Cardiac fibroblast (primary cell): ENCODE measurements at places on chromosomes 5 and 9.

DNA sequence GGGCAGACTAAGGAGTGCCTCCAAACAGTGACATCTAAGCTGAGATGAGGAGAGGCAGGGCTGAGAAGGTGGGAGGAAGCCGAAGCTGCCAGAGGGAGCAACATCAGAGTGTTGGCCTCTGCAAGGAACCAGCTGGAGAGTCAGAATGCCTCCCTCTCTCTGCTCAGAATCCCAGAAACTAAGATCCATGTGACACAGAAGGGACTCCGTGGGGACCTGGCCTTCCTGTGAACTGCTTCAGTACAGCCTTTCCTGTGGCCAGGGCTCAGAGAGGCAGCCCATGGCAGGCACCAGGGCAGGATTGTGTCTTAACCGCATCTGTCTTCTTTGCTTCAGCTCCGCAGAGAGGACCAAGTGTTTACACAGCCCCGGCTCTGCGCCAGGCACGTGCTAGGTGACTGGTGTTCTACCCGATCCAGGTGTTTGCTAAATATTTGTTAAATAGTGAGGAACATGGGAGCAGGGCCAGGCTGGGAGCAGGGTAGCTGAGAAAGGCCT lies 33.5 kb downstream of the KCNMB1 start:
- DNase-seq: no peak

DNA sequence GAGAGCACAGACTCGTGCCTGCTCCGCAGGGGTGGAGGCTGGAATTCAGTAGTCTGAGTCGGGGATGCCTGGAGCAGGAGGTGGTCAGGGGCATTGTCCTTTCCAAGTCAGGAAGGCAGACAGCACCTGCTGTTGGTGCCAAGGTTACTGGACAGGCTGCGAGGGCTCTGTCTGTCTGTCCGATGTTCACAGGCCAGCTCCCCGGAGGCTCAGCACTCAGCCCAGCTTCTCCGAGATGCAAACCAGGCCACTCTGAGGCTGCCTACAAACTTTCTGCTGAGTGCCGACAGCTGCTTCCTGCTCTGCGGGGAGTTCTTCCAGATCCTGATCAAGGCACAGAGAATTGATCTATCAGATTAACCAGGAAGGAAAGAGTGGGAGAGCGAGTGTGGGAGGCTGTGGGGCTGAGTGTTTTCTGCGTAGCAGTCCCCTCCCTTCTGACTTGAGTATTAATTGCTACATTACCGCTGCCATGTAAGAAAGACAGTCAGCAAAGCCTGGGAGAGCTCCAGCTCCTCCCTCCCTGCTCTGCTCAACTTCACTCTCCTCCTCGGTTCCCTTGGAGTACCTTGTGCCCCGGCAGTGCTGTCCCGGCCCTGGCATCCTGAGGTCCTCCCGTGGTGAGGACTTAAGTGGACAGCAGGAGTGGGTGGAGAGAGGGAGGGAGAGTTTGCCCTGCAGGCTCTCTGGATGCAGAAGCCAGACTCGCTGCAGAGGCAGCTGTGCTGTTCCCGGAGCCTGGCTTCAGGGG lies 36.0 kb downstream of the KCNMB1 start:
- peak; percentile 11 for DNase-seq

DNA sequence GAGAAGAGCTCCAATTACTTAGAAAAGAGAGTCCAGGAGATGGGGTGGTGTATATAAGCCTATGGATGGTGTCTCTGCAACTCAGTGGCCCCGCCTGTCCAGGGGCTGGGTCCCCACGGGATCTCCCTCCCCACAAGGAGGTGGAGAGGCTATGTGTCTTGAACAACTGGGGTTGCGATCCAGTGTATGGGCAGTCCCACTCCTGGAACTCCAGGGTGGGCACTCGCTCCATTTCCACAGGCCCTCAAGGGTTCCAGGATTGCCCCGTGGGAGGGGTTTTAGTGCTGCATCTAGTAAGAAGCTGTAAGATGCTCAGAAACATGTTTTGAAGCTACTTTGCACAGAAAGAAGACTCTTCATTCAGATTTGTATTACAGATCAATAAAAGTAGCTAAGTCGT lies 558 bp upstream of the SMAD5 start:
- peak; percentile 20 for DNase-seq

GRCh38 chr5:71910741-71911140 lies 191.7 kb downstream of the CARTPT start:
- DNase-seq: no peak

DNA sequence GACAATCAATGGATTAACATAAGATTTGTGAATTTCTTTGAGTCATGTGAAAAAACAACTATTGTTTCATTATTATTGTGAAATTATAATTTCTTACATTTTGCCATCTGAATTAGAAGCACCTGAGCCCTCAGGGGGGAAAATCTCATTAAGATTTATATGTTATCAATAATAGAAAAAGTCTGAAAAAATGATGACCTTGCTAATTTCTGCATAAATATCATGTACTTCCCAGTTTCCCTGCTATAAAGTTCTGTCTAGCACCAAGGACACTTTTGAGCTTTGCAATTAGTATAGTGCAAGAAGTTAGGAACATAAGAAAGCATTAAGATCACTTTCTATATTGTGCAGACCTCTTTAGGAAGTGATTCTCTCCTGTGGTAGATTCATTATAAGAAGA lies 488.3 kb upstream of the TUSC1 start:
- DNase-seq: no peak

DNA sequence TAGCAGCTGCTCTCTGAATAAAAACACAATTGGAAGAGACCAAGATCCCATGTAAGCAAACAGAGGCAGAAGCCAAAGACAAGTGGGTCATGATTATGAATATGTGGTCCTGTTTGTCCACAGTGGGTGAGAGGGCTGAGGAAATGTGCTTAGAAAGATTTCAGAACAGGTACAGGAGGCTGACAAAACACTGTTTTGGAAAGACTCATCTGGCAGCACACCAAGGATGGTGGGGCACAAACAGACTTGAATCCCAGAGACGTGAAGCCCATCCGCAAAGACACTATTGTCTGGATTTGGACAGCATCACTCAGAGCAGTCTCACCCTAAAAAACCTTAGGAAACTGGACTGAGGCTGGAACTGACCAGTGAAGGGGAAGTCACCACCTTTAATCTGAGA lies 85.0 kb downstream of the ADRB2 start:
- DNase-seq: no peak

- no peak for DNase-seq
Observed at GRCh38 chr5:25713259-25713658, 1068.5 kb upstream of the CDH10 start.

GRCh38 chr5:135263022-135263668 lies 135.9 kb downstream of the MACROH2A1 start:
- no peak for DNase-seq

GRCh38 chr9:90141723-90142122 lies 500.9 kb downstream of the DIRAS2 start:
- DNase-seq: peak; percentile 36

DNA sequence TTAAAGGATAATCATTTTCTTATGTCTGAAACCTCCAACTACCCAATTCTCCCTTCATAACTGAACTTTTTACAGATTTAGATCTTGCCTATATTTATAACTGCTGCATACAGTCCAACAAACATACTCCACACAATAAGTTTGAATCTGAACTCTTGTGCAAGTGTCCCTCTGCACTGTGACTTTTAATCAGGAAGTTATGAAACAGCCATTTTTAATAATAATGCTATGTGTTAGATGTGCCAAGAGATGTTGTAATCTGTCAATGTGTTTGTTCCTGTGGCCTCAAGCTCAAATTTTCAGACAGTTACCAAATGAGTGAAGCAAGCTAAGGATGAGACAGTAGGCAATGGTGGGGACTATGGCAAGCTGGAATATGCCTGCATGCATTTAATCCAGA lies 57.6 kb upstream of the MTAP start:
- peak; percentile 91 for DNase-seq

DNA sequence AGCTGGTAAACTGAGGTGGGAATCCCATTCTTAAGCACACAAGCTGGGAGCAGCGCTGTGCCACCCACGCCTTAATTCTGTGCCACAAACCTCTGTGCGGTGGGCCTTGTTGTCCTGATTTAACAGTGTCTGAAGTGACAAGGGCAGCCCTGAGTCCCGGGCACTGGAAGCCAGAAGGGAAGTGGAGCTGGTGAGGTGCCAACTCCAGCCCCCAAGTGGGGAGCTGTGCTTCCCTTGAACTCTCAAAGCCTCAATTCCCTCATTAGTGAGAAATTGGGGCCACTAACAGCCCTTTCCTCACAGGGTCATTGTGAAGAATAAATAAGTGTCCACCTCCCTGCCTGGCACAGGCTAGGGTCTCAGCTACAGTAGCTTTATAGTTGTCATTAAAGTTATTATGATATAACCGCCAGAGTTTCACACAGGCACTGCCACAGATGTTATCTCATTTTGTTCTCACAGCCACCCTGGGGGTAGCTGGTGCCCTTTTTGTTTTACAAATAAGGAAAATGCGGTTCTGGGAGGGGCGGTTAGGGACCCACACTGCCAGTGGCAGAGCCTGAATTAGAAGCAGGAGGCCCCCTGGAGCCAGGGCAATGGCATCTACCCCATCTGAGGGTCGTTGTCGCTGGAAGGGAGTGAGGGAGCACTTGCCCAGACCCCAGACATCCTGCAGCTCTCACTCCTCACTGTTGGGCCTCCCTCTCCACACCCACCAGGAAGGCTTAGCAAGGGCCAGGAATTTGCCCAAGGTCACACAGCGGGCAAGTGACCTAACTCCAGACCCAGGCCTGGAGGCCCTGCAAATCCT lies 2.1 kb upstream of the TLX3 start:
- DNase-seq: no peak

DNA sequence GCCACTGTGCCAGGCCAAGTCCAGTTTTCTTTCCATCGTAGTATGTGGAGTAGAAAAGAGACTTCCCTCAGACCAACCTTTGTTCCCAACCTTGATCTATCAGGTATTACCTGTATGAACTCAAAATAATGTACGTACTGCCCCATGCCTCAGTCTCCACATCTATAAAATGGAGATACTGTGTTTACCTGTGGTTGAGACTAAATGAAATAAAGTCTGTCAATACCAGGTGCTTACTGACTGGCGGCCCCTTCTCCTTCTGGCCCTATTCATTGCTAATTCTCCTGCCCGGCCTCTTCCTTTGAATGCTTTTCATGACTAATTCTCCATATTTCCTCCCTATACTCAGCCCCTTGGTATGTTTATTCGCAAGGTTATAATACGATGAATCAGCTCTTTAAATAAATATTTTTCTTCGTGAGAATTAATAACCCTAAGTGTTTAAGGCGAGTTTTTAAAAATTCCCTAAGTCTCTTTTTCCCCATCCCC lies 89.6 kb upstream of the BASP1 start:
- peak; percentile 94 for DNase-seq

- DNase-seq: no peak
Observed at GRCh38 chr5:95460665-95461064, 69.5 kb downstream of the FAM81B start.

DNA sequence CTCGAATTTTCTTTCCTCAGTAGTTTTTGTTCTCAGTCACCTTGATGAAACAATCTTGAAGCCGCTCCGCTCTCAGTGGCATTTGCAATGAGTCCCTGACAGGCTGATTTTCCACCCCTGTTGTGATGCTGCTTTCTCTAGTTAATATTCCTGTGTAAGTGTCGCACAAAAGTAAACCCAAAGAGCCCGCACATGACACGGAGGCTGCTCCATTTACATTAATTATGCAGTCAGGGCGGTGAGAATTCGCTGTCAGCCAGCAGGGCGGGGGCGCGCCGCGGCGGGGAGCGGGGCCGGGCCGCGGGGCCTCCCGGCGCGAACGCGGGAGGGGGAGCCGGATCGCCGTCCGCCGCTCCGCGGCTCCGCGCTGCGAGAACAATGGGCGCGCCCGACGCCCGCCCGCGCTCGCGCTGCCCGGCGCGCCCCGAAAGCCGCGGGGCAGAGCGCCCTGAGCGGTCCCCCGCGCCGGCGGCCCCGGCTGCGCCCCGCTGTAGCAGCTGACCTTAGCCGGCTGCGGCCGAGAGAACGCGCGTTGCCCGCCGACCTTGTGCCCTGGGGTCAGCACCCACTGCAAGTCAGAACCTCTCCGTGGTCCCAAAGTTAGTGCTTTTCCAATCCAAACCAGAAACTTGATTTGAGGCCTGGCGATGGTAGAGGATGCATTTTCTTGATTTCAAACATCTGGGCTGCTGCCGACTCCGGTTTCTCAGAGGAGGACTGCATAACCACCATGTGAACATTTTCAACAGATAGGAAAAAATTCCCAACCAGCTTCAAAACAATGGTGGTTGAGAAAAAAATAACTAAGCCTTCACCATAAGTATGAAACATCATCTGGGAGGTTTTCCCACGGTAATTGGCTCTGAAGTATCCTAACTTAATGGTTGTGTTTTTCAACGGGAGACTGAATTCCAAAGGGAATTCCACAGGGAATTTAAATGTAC lies 142.6 kb downstream of the PBX3 start:
- peak; percentile 71 for DNase-seq

- no peak for DNase-seq
Observed at GRCh38 chr5:68407311-68408239, 192.0 kb downstream of the PIK3R1 start.

- DNase-seq: peak; percentile 65
Observed at GRCh38 chr5:32276173-32276853, 36.4 kb downstream of the MTMR12 start.

DNA sequence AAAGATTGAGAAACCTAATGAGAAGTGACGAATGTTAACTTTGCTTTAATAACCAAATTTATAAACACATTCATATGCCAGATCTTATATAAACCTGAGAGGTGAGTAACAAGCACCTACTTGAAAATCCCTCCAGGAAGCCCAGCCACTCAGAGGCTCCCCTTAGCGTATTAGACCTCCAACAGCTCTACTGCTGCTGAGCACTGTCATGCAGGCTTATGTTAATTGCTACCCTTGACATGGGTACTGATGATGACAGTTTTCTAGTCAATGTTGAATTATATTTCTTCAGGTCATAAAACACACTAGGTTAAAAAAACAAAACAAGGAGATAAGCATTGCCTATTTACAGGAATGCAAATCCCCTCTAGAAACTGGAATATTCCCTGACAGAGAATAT lies 161.2 kb downstream of the MPDZ start:
- DNase-seq: no peak

- DNase-seq: peak; percentile 62
Observed at GRCh38 chr9:70421272-70422180, 7.1 kb upstream of the KLF9 start.

DNA sequence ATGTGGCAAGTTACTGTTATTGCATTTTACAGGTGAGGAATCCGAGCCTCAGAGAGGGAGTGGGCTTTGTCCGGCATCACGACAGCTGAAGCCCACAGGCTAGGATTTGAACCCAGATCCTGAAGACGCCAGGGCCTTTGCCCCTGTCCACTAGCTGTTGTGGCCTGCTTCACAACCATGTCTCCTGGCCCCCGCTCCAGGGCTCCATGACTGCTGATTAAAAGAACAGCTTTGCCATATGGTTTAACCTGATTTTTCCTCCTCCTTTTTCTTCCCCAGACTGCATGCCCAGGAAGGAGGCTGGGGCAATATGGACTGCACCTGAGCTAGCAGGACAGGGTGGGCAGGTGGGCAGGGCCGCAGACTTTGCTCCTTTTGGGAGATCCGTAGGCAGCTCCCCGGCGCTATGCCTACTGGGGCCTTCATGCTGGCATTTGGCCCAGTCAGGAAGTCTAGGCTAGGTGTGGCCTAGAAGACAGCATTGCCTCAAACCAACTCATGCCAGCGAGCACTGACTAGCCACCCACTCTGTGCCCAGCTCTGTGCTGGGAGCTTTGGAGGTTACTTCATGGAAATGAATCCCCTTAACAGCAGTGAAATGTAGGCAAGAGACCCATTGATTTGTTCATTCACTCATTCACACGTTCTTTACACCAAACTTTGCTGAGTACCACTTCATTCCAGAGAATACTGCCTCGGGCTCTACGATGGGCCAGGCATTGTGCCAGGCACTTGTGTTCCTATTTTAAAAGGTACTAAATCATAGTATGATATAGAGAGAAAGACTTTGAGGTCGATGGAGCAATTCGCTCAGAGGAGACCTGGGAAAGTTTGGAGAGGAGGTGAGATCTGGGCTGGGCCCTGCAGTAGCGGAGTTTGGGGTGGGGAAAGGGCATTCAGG lies 94.3 kb upstream of the CPEB4 start:
- no peak for DNase-seq
